ENCODE measurements at places on chromosomes 4 and X.

DNA sequence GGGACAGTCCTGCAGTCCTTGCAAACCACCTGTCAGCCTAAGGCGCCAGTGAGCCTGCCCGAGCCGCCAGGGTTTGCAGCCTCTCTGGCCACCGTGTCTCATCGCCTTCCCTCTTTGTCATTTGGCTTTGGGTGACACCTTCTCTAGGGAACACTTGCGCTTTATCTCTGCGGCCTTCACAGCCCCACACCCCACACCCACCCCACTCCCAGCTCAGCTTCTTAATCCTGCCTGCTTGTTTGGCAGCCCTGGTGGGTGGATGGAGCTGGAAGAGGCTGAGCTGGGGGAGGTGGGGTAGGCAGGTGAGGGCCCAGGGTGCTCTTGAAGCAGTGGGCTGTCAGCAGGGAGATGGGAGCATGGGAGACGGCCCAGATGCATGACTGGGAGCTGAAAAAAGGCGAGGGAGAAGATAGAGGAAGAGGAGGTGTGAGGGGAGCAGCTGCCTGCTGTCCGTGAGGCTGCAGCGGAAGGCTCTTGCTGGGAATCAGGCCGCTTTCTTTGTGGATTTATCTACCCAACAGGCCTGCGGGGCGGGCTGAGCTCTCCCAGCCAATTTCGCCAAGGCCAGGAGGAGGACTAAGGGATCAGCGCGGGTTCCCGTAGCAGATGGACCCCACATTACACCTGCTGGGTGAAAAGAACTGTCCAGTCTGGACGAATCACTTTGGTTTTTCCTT lies 97.5 kb upstream of the STOX2 start:
- DNase-seq: no peak

DNA sequence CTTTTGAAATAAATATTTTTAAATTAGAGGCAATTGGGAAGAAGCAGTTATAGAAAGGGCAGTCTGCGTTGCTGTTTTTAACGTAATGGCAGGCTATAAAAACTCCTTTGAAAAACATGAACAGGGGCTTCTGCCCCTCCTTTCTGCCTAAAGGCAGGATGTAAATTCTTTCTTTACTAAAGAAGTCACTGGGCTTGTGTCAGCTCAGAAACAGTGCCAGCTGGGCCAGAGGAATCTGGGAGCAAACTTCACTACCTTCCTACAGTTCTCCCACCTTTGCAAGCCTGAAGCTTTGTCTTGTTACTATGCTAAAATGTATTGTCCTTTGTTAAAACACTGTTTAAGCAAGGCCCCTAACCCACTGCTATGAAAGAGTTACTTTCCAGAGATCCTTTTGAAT lies 1664.8 kb downstream of the RPA4 start:
- DNase-seq: no peak

DNA sequence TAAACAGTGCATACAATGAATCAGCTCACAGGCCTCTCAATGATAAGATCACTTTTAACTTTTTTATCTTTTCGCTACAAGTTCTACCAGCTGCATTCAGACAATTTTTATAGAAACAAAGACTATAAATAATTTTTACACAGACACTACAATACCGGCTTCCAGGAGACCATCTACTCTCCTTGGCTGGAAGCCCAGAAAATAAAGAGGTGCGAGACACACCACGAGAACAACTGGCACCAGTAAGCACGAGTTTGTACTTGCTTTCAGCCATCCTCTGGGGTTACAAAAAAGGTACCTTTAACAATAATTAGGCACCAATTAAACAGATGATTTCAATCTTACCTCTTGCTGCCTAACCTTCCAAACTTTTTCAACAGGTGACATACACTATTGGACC lies 11.2 kb upstream of the PRDX4 start:
- DNase-seq: no peak

- no peak for DNase-seq
Observed at GRCh38 chrX:50768801-50769200, 45.2 kb downstream of the SHROOM4 start.

DNA sequence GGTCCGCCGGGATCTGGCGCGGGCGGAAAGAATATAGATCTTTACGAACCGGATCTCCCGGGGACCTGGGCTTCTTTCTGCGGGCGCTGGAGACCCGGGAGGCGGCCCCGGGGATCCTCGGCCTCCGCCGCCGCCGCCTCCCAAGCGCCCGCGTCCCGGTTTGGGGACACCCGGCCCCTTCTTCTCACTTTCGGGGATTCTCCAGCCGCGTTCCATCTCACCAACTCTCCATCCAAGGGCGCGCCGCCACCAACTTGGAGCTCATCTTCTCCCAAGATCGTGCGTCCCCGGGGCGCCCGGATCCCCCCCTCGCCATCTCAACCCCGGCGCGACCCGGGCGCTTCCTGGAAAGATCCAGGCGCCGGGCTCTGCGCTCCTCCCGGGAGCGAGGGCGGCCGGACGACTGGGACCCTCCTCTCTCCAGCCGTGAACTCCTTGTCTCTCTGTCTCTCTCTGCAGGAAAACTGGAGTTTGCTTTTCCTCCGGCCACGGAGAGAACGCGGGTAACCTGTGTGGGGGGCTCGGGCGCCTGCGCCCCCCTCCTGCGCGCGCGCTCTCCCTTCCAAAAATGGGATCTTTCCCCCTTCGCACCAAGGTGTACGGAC lies 482 bp upstream of the SHOX start:
- no peak for DNase-seq

GRCh38 chrX:41300758-41301437 lies 33.1 kb upstream of the DDX3X start:
- no peak for DNase-seq

- no peak for DNase-seq
Observed at GRCh38 chr4:52057196-52057595, 6.1 kb downstream of the SPATA18 start.

DNA sequence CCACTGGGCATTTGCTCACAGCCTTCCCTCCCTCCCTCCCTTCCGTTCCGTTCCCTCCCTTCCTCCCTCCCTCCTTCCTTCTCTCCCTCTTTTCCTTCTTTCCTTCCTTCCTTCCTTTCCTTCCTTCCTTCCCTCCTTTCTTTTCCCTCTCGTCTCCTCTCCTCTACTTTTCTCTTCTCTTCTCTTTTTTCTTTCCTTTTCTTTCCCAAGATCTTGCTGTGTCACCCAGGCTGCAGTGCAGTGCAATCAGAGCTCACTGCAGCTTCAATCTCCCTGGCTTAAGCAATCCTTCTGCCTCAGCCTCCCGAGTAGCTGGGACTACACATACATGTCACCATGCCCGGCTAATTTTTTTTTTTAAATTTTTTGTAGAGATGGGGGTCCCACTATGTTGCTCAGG lies 26.7 kb upstream of the ING2 start:
- DNase-seq: no peak

- no peak for DNase-seq
Observed at GRCh38 chr4:107151173-107151572, 115.1 kb upstream of the DKK2 start.

DNA sequence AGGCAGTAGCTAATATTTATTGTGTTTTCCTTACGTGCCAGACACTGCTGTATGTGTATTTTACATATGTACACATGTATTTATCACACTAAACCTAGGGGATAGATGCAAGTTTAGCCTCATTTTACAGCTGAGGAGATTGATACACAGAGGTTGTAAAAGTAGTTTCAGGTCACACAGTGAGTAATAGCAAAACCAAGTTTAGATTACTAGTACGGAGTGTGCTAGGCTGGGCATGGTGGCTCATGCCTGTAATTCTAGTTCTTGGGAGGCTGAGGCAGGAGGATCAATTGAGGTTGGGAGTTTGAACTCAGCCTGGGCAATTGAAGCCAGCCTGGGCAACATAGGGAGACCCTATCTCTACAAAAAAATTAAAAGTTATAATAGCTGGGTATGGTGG lies 701.1 kb upstream of the ATOH1 start:
- DNase-seq: no peak

DNA sequence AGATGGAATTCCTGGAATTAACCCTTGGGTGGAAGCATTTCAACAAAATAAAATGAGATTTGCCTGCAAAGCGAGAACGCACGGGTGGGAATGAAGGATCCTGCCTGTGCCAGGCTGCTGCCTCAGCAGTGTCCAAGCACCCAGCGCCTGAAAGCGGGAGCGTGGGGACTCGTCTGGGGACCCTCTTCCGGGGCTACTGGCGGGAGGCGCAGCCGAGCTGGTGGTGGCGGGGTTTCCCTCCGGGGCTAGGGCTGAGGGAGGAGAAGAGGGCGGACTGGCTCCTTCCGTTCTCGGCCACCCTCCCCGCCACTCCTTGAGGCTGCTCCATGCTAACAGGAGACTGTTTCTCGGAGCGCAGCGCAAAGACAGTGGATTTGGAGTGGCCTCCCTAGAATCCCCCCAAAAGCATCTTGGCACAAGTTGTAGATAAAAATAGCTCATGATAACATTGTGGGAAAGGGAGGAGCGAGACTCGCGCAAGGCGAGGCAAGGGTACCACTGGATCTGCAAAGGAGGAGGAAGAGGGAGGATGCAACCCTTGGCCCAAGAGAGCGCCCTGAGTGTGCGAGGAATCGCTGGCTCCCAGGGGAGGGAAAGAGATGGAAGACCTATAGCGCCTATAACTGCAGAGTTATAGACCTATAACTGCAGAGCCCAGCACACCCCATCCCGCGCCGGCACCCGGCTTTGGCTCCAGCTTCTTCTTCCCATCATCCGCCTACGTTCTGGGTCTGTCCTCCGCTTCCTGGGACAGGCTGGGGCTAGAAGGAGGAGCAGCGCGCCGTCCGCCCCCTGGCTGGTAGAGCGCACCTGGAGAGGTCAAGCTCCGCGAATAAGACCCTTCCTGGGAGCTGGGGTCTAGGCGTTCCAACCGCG lies 1.3 kb downstream of the HS3ST1 start:
- DNase-seq: no peak

- no peak for DNase-seq
Observed at GRCh38 chr4:109998867-109999584, 86.3 kb downstream of the EGF start.

DNA sequence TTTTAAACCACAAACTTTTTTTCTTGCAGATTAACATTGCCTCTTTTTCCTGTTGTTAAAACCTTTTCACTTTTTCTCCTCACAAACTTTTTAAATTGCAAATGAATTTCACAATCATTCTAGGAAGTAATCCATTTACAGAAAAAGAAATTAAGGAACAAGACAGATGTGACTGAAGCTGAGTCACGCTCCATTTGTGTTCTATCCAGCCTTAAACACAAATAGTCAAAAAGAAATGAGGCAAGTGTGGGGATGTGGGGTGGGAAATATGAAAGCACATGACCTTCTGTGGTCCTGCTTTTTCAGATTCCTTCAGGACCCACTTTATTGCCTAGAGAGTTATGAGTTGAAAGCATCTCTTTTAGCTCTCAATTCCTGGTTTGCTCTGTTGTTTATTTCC lies 197.0 kb downstream of the ADGRL3 start:
- no peak for DNase-seq

DNA sequence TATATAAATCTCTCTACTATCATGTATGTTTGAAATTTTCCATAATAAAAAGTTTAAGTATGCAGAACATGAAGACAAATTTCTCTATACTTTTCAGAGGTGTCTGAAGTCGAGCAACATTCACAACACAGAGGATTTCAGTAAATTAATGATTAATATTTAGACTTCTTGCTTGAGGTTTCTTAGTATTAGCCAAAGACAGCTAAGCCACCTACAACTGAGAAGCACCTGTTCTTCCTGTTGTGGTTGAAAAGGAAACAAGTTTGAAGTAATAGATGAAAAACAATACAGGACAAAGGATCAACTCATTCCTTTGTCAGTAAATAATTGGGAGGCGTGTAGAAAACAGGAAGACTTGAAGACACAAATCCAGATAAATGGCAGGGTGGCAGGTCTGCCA lies 21.1 kb downstream of the SCML1 start:
- DNase-seq: no peak

- no peak for DNase-seq
Observed at GRCh38 chrX:111695297-111695880, 14.4 kb downstream of the ALG13 start.

- DNase-seq: no peak
Observed at GRCh38 chrX:34879886-34880285, 62.7 kb upstream of the FAM47B start.

- no peak for DNase-seq
Observed at GRCh38 chr4:1030559-1030958, 19.1 kb downstream of the FGFRL1 start.

GRCh38 chr4:181289198-181289597 lies 954.0 kb upstream of the TENM3 start:
- DNase-seq: no peak

DNA sequence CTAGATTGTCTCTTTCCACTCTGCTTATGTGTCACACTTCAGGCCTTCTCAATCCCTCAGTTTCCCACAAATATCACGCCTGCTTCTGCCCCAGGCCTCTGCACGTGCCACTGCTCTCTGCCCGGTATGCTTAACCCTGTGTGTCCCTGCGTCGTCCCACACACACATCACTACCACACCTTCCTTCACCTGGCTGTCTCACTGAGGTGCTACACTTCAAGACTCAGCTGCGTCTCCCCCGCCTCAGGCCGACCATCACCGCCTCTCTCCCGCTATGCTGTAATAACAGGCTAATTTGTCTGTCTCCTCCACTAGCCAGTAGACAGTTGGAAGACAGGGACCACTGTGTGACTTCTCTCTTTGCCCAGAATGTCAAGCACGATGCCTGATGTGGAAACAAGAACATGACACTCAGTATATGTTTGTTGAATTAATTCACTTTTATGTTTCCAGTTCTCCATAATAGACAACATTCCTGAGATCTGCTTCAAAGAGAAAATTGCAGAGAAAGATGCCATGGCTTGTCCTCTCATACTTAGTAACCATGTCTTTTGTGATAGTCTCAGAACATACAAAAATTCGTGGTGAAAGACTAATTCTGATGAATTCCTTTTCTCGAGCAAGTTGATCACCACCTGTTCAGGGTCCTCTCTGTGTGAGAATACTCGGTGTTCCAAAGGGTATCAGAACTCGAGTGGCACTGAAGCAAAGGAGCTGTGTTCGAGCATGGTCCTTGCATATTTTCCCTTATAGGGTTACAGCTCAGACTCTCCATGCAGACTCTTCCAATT lies 54.2 kb downstream of the AFAP1 start:
- DNase-seq: no peak

- no peak for DNase-seq
Observed at GRCh38 chr4:82123934-82124333, 249.9 kb downstream of the HNRNPD start.

- DNase-seq: peak; percentile 19
Observed at GRCh38 chrX:100685284-100685996, 41.4 kb downstream of the SRPX2 start.

- no peak for DNase-seq
Observed at GRCh38 chr4:144645102-144645630, 790 bp upstream of the HHIP start.

- DNase-seq: no peak
Observed at GRCh38 chrX:102866981-102867656, 70.0 kb upstream of the RAB40AL start.
